ENCODE measurements at places on chromosomes 5 and 9.

GRCh38 chr9:16824545-16825330, 45.7 kb downstream of the BNC2 start:
- no peak for DNase-seq

- no peak for DNase-seq
Measured at GRCh38 chr5:64206653-64207052, 41.0 kb downstream of the RNF180 start.

DNA sequence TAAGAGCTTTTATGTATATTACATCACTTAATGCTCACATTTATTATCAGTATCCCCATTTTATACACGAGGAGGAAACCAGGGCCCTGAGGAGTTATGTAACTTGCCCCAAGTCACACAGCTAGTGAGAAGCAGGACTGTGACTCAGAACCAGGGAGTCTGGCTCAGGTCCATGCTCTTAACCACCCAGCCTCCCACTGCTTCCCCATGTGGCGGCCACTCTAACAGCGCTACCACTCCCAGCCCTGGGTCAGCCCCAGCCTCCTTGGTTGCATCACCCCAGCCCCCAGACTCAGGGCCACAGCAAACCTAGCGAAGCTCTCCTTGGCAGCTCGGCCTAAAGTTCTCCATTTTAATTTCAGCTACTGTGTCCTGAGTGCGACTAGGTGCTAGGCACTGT, 159.1 kb downstream of the PAX5 start:
- no peak for DNase-seq

- no peak for DNase-seq
Measured at GRCh38 chr9:96363175-96363967, 20.1 kb downstream of the SLC35D2 start.

DNA sequence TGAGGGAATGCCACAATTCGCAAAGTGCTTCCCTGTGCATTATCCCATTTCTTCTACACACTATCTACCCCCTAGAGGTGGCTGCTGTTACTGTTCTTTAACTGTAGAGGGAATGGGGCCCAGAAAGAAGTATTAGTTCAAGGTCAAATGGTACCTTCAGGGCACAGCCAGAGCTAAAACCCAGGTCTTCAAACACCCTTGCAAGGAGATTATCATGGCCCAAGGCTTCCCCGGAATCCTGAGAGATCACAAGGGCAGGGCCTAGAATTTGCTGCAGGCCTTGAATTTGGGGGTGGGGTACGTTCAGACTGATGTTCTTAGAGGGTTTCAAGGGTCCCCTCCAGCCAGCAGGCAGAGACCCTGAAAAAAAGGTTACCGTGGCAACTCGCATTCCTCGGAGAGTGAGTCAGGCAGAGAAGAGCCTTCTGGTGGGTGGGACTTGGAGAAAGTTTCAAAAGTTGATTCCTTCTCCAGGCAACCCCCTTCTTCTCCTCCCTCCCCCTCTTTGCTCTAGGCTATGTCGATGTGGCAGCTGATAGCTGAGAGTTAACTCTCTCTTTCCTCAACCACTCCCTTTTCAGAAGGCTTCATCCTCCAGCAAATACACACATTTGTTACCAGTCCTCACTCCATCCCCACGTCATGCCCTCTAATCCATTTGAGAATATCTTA, 1.9 kb downstream of the SPARC start:
- no peak for DNase-seq

DNA sequence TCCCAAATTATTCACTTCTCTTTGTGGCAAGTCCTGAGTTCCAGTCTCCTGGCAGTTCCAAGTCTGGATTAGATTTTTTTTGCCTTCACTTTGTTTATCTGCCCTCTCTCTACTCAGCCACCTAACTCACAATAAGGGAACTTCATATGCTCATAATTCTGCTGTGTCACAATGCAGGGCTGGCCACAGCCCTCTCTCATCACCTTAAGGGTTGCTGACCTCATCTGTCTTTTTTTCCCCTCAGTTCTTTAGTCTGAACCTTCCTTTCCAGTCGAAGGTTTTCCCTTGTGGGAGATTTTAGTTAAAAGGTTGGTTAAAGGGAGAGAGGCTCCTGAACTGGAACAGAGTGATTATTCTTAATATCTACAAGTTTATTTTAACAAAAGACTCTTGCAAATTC, 4.1 kb downstream of the BAG1 start:
- no peak for DNase-seq

- no peak for DNase-seq
Measured at GRCh38 chr5:130568791-130569190, 596.3 kb downstream of the HINT1 start.

DNA sequence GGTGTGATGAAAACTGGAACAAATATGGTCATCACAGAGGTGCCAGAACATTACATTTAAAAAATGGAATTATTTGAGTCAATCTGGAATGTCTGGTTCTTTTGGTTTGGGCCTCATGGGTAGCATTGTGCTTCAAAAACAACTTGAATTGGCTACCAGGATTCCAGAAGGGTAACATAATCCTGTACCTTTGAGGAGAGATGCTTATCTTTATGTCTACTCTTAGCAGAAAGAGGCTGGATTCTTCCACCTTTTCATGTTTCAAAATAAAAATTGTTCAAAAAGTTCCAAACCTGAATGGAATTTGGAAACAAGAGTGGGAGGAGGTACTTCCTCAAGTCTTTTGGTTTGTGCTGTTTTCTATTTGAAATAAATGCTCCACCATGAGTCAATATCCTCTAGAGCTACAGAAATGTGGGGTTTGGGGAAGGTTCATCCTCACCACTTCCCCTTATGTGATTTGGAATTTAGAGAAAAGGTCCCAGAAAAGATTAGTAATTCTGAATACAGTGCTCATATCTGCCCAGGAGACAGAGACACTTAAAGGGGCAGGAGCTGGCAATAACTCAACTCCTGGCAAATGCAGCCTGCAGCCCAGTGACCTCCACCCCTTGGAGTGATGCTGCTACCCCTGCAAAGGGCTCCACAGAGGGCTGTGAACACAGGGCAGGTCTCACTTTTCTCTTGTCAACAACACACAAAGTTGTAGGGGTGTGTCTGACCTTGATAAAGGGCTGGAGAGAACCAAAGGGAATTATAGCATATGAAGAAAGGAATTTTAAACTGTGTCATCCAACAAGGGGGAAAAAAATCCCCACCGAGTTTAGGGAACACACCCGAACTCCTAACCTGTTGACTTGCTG, 272.8 kb downstream of the CWC27 start:
- no peak for DNase-seq

- DNase-seq, result no peak
Measured at GRCh38 chr5:143843461-143843860, 31.5 kb downstream of the HMHB1 start.

- no peak for DNase-seq
Measured at GRCh38 chr9:137252555-137253506, 1.7 kb downstream of the STPG3 start.

DNA sequence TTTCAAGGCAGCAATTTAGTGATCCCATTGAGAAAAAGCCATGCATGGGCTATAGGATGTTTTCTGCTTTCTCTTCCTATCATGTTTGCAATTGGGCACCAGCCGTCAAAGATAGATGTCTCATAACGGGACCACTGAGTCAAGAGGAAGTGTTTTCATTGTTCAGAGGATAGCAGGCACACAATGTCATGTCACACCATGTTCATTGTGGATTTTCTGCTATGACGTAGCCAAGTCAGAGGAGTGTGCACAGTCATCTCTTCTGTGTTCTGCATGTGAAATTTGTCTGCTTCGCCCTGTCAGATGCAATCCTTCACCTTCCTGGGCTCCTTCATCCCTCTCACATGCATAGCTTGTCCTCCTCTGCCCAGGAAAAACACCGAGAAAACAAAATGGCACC, 106.0 kb downstream of the CD180 start:
- DNase-seq, result no peak

DNA sequence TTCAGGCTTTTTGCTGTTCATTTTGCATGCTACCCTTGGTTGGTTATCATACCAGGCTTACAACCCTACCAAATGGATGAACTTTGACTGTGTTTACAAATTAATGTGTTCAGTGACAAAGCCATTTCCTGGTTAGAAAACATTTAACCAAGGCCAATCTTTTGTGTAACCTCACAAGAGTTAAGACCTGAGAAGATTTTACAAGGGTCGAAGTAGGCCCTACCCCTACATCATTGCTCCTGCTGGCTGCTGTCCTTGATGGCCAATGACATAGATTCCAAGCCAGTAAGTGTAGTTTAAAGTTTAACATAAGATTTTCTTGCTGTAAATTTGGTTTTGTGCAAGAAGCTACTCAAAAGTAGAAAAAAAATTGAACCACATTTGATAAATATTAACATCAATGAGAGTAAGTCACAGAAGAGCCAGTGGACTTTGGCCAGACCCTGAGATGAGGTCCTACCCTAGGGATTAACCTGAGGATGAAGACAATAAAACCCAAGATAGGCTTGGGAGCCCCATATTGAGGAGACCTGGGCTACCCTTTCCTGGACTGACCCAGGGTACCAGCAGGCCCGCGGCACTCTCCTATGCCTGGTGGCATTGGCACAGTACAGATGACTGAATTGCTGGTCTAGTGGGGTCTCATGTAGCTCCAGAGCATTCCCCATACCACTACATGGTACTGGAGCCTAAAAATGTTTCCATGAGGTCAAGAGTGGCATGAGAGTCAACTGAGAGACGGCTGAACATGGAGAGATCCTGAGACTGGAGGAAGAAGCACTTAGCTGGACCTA, 8.3 kb downstream of the C1QTNF3 start:
- no peak for DNase-seq

GRCh38 chr5:81878333-81878732, 93.5 kb upstream of the ATG10 start:
- no peak for DNase-seq

GRCh38 chr9:72818385-72818784, 134.5 kb downstream of the ALDH1A1 start:
- no peak for DNase-seq

DNA sequence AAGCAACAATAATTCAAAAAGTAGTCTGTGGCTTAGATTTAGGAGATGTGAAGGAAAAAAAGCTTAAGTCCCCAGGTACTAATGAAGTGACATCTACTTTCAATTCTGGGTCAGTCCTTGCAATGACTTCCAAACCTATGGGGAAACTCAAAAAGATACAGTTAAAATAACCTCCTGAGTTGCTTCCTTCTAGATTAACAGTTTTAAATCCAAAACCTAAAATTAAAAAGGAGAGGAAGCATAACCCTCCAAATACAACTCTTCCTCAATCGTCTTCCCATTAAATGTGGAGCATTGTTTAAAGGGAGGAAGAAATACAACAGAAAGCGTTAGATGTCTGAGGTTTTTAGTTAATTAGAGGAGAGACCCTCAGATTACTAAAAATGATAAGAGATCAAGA, 75.7 kb downstream of the AGTPBP1 start:
- no peak for DNase-seq

DNA sequence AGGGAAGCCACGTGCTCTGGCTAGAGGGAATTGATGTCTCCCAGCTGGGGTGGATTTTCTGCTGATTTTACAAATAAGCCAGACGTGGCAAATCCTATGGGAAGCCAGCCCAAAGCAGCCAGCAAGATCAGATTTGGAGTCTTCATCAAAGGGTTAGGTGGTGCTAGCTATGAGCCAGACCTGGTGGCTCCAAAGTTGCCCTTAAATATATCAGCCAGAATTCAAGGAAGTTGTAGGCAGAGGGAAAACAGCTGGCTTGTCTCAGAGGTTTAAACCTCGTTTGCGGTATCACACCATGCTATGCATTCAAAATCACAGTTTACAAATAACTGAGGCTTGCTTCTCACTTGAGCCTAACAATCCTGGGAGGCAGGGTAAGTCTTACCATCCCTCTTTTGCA, 313.2 kb downstream of the MLLT3 start:
- no peak for DNase-seq

DNA sequence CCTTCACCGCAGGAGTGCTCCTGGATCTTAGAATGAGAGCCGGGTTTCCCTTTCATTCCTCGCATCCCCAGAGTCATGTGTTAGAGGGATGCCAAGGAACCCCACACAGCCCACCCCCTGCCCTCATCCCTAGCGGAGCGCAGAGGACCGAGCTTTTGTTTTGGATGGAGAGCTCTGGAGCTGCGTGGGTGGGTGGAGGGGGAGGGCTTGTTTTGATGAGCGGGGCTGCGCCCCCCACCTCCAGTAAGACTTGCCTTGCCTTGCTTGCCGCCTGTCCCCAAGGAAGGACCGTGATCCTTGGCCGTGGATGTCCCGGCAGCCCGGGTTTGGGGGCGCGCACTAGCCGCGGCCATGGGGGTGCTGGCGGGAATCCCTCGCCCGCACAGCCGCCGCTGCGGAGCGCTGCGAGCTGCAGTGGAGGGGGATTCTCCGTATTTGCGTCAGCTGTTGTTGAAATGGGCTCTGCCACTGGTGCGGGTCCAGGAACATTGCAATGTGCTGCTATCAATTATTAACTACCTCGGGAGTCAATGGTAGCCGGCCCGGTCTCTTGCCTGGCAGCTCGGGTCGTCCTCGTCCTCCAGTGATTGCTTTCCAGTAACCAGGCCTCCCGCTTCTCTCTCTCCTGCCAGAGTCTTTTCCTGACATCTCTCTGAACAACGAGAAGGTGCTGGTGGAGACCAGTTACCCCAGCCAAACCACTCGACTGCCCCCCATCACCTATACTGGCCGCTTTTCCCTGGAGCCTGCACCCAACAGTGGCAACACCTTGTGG, 1.0 kb downstream of the EGR1 start:
- no peak for DNase-seq

- no peak for DNase-seq
Measured at GRCh38 chr9:86413971-86414880, 60.0 kb upstream of the TUT7 start.

DNA sequence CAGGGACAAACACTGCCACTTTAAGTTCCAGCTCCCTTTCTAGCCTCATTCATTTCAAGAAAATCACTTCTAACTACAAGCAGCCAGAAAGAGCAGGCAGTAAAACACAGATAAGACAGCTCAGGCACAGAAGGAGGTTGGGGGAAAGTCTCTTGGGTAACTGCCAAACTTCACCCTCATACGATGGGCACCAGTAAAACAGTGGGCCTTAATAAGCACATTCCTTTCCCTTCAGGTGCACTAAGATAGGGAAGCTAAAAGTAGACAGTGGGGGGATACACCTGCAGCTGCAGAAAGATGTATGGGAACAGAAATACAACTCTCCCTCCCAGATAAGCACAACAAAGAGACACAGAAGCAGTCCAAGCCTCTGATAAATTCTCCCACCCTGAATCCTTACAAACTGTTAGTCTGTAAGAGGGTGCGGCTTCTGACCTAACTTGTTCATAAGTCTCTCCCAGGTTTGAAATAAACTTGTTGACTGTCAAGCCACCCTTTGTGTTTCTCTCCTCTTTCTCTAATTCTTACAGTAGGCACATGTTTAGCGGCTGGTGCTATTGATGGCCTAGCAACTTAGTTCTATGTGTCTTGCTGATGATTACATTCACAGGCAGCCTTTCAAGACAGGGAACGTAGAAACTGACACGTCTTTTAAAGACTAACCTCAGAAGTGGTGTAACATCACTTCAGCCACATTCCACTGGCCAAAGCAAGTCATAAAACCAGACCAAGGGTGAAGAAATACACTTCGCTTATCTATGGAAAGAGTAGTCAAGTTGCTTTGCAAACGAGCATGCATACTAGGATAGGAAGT, 6.8 kb upstream of the CKS2 start:
- DNase-seq, result no peak
